COLO829 (cell line): ENCODE measurements at places on chromosomes 1 and 21.

GRCh38 chr1:107690491-107690890 is 274.5 kb downstream of the VAV3 start:
- peak; percentile 59 for DNase-seq

GRCh38 chr1:199333180-199333579 is 694.3 kb upstream of the NR5A2 start:
- no peak for DNase-seq

DNA sequence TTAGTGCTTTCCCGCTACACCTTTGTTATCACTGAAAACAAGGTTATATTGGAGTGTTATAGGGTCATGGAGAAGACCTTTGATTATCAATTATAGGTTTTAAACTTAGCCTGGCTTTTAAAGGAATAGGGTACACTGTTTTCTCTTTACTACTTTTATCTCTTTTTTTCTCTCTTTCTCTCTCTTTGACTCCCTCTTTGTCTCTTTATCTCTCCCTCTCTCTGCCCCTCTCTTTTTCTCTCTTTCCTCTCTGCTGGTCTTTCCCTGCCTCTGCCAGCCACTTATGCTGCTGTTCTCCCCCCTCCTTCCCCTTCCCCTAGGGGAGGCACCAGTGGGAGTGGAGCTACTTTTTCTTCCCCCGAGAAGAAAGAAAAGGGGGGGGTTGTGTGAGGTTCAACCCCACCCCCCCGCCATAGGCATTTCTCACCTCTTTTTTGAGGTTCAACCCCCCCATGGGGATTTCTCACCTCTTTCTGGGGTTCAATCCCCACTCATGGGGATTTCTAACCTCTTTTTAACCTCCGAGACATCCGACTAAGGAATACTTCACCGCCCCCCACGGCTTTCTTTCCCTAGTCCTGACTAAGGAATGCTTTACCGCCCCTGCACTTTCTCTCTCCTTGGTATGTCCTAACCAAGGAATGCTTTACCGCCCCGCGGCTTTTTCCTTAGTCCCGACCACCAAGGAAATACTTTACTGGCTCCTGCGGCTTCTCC is 17.2 kb upstream of the ZBTB8B start:
- no peak for DNase-seq

GRCh38 chr1:231786126-231786525 is 159.5 kb downstream of the DISC1 start:
- no peak for DNase-seq

DNA sequence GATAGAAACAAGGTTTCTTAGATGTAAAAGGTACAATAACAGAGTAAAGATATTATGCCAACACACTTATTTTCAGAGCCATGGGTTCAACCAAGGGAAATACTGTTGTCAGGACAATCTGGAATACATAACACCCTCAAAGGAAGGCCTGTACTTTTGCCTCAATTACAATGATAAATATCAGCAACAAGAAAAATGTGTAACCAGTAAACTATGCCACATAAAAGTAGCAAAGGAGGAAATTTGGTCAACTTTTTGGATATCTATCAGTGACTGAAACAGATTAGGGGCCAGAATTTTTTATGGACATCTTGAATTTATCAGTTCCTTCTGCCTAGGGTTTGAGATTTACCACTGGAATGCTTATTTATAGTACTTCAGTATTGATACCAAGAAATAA is 24.6 kb upstream of the RAP1GAP start:
- no peak for DNase-seq

DNA sequence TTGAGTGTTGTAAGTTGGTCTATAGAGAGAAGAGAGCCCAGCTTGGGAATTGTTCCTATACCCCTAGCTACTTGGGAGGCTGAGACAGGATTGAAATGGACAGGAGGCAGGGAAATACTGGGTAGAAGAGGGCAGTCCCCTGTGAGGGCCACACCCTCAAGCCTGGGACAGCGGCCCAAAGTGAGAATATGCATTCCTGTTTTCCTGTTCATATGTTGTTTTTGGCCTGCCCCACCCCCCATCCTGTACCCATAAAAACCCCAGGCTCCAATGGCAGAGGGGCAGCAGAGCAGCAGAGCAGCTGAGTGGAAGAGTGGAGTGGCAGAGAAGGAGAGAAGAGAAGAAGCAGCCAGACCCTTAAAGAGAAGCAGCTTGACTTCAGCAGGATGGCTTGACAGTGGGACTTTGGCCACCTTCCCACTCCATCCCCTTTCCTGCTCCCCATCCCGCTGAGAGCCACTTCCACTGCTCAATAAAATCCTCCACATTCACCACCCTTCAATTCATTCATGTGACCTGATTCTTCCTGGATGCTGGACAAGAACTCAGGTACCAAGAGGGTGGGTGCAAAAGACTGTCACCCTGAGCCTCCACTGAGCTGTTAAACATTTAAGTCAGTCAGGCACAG is 70.6 kb upstream of the PUM1 start:
- DNase-seq = no peak
